ENCODE measurements at places on chromosomes 7 and 10.

DNA sequence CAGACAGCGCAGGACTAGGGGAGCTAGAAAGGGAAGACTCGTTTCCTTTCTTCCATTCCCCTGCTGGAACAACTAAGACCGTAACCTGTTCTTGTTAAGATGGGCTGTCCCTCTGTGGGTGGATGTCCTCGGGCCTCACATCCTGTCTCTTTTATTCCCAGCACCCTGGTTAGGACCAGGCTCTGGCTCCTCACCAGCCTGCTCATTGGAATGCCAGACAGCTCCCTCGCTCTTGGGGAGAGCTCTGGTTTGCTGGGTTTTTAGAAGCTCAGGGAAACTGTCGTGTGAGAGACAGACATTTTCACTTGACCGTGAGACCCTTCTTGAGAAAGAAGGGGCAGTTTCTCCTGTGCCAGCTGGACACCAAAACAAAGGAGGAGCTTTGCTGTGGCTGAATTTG is 58.1 kb upstream of the HABP2 start:
- no peak for DNase-seq

GRCh38 chr7:151416941-151417315 is 7.1 kb upstream of the WDR86 start:
- DNase-seq = no peak

- no peak for DNase-seq
Observed at GRCh38 chr7:42915356-42915755, 3.5 kb upstream of the C7orf25 start.

GRCh38 chr10:50991456-50992355 is 82.6 kb upstream of the PRKG1 start:
- peak; percentile 24 for DNase-seq

DNA sequence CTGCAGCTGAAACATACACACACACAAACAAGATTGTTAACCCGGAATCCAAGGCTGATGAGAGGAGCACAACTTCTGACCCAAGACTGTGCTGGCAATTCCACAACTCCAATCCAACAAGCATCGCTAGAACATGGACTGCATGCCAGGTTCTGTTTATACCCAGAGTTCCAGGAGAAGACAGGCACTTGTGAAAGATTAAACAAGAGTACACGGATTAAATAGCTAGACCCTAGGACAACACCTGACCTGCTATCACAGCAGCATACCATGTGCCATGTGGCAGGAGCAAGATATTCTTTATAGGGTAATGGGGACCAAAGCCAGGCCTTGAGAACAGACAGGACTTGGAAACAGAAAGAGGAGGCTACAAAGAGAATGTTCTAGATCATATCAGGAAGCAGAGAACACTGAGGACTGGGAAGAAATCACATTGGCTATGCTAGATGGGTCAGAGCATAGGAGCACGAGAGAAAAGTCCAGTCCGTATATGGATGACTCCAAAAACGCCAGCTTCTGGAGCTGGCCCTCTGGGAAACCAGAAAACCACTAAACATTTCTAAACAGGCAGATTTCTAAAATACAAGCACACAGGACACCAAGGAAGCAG is 83.7 kb upstream of the ATP6V0A4 start:
- DNase-seq = no peak

GRCh38 chr10:60238759-60239100 is 150.9 kb downstream of the ANK3 start:
- DNase-seq = no peak

DNA sequence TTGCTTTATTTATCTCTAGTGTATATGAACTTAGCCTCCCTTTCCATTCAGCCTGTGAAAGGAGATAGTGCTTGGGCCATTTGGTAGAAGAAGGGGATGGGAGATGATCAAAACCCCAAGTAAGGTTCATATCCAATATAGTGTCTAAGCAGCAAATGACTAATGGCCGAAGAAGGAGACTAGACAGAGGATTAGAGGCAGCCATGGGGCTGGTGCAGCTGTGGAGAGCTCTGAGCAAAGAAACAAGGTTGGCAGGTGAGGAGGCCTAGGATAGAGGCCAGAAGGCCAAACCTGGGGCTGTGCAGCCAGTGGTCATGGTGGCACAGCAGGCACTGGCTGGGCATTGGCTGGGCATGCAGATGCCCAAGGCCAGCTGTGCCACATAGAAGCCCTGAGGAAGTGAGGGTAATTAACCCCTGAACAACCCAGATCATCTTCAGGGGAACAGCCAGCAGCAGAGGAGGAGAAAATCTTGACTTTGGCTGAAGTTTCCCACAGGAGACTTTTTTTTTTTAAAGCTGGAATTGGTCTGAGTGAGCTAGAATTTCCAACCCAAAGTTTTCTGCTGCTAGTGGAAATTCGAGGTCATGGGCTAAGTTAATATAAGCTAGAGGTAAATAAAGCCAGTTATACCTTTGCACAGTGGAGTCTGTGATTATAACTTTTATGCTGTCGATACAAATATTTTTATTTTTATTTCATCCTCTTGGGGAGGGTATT is 10.3 kb upstream of the CPA1 start:
- DNase-seq = peak; percentile 75

GRCh38 chr10:78952686-78953085 is 116.1 kb upstream of the ZMIZ1 start:
- DNase-seq = no peak

DNA sequence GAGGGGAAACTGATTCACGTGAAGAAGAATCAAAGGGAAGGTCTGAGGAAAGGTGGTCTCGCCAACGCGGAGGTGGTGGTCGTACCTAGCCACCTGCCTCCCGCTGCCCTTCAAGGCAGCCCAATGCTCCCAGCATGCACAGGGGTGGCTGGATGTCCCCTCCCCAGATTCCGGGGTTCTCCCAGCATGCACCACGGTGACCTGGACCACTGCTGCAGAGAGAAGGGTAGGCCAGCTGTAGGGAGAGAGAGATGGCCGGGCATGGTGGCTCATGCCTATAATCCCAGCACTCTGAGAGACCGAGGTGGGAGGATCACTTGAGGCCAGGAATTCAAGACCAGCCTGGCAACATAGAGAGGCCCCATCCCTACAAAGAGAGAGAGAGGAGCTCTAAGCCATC is 32.4 kb upstream of the PPP2R2D start:
- no peak for DNase-seq

- peak; percentile 77 for DNase-seq
Observed at GRCh38 chr7:151088856-151089699, 2.8 kb downstream of the AGAP3 start.

DNA sequence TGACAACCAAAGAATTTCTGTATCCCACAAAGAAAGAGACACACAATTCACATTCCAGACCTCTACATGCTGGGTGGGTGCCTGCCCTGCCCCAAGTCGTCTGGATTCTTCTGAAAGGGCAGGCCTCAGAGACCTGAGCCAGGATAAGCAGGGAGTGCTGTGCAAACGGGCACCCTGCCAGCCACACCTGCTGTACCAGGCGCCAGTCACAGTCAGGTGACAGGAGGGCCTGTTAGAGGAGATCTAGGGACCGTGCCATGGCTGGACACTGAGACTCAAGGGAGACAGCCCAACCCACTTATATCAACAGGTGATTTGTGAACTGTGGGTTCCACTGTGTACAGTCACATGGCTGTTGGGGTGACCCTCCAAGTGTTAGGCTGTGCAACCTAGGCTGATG is 103.1 kb upstream of the AFAP1L2 start:
- no peak for DNase-seq

- DNase-seq = peak; percentile 90
Observed at GRCh38 chr7:46775776-46776175, 806.1 kb downstream of the TNS3 start.

DNA sequence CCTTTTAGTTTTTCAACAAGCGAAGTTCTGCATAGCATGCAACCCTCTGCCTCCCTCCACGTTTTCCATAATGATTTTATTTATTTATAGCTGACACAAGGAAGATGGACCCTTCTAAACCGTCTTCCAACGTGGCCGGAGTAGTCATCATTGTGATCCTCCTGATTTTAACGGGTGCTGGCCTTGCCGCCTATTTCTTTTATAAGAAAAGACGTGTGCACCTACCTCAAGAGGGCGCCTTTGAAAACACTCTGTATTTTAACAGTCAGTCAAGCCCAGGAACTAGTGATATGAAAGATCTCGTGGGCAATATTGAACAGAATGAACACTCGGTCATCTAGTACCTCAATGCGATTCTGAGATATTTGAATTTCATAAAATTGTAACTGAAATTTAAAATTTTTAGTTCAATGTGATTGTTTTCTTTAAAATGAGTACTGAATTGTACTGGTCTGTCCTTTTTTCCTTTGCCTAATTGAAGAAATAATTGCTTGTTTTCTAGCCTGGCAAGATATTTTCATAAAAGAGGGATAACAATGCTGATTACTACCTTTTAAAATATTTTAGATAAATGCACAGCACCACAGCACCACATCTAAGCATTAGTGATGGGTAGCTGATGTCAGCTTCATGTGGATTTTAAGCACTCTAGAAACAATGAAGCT is 41.5 kb upstream of the SLC39A12 start:
- peak; percentile 66 for DNase-seq

DNA sequence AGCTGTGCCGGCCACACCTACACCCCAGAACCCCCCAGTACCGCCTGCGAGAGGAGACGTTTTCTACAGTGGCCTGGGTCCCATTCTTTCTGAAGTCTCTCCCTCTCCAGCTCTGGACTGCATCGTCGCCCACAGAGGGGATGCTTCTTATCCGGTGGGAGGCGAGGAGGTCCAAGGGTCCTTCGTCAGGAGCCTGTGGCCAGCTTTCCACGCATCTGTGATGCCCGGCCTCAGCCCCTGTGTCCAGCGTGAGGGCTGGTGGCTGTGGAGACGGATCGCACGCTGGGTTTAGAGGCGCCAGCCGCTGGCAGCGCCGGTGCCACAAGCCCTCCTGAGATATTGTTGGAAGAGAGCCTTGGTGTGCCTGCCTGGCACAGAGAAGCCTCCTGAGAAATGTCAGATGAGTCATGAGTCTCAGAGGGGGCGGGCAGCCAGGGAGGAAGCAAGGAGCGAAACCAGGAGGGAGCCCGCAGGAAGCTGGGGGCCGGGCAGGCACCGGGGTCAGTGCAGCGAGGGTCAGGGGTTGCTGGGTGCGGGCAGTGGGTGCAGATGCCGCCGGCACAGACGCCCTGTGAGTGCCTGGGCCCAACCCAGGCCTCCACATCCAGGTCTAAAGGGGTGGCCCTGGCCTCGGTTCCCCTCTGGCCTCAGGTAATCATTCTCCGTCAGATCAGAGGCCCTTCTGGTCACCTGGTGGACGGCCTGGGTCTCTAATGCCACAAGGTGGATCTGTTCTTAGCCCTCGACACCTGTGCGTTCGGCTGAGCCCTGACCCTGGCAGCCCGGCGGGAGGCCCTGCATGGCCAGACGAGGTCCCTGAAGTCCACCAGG is 86.0 kb upstream of the DIP2C start:
- no peak for DNase-seq

- DNase-seq = no peak
Observed at GRCh38 chr7:26535483-26536007, 243.9 kb downstream of the SNX10 start.

GRCh38 chr10:44404741-44405437 is 20.0 kb upstream of the CXCL12 start:
- no peak for DNase-seq

DNA sequence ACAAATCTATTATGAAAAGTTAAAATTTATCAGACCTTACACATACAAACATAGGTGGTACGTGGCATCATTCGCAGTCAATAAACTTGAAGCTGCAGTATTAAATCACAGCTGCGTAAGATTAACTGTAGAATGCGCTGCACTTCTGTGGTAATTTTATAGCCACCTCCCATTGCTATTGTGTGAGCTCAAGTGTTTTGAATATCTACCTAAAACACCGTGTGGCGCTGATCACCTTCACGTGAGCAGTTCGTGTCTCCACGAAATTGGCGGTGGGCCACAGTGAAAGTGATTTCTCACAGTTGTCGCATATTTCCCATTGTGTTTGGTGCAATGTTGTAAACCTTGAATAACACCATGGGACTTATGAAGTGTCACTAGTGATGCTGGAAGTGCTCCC is 102.8 kb downstream of the PLPP4 start:
- no peak for DNase-seq

DNA sequence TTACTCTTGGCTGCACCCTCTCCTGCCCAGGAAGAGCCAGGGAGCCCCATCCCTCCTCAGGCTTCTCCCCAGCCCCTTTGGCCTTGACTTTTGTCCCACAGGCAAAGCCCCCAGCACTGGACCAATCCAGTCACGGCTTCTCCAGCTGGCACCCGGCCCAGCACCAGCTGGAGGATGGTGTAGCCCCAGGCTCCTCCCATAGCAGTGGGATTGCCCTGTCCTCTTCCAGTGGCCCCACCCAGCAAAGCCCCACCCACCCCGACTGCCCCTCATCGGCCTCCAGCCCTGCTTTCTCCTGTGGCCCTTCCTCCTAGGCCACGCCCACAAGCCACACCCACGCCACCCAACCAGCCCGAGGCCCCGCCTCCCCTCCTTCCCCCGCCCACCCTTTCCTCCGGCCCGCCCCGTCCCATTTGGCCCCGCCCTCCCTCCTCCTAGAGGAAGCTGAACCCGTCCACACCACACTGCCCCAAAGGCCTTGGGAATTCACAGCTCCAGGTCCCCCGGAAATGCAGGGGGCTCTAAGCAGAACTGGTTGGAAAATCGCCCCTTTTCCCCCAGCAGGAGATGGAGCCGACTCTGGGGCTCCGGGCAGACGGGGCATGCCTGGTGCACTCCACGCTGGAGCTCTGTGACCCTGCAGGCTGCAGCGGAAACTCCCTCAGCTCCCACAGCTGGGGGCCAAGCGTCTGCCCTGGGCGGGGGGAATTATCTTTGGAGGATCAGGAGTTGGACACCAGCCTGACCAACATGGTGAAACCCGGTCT is 25.2 kb downstream of the GET4 start:
- DNase-seq = peak; percentile 85

DNA sequence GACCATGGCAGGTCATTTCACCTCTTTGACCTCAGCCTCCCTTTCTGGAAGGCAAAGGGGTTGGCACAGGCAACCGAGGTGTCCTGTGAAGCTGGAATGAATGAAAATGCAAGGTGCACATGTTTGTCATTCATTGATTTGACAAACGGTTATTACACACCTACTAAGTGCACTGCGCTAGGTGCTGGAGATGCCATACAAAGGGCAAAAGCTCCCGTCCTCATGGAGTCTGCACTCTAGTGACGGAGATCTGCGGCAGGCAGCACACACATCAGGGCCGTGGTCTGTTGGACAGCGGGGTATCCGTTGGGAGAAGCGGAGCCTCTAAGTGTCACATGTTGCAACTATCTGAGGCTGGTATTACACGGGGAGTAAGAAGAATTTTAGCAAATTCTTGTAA is 44.2 kb downstream of the PRF1 start:
- DNase-seq = no peak

DNA sequence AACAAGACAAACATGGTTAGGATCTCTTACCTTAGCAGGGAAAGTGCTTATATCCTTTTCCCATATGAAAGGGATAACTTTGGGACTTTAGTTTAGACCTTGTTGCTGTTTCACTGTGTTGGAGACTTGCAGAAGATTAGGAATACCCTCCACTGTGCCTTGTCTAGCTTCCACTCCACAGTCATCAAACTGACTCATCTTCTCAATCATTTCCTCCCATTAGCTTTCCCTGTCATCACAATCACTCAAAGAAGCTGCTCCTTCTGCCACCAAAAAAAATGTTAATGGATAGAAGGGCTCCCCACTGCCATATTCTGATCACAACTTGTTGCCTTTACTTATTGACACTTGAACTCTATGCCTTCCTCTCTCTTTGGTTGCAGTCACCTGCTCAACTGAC is 16.8 kb downstream of the GNG11 start:
- DNase-seq = no peak
